ENCODE measurements at places on chromosomes 1 and 21.

DNA sequence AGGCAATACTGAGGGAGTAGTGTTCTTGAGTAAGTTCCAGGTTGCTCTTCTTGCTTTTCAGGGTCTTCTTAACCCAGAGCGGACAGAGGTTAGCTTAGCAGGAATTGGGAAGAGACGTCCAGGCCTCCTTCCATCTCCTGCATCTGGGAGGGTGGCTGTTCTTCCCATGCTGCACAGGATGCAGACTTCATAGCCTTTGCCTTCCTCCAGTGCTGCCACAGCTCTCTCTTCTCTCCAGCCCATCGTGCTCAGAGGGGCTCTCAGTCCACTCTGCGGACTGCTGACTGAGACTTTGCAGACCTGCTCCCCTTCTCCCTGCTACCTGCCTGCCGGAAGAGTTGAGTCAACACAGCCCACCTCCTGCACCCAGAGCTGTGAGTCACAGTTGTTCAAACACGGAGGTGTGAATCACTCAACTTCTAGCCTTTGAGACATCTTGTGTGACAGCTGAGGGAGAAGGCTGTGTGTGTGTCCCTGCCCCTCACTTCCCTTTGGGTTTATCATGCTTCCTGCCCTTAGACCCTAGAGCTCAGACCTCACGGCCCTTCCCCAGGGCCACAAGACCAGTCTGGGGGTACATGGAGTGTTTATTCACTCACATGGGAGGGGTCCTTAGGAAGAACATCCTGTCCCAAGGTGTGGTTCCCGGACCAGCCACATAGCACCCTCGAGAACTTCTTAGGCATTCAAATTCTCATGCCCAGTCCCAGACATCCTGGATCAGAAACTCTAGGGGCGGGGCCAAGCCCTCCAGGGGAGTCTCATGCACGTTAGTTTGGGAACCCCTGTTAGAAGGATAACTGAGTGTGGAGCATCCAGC is 158.3 kb upstream of the CACNA1E start:
- DNase-seq = no peak

GRCh38 chr1:109805486-109806165 is 41.9 kb upstream of the EPS8L3 start:
- no peak for DNase-seq

DNA sequence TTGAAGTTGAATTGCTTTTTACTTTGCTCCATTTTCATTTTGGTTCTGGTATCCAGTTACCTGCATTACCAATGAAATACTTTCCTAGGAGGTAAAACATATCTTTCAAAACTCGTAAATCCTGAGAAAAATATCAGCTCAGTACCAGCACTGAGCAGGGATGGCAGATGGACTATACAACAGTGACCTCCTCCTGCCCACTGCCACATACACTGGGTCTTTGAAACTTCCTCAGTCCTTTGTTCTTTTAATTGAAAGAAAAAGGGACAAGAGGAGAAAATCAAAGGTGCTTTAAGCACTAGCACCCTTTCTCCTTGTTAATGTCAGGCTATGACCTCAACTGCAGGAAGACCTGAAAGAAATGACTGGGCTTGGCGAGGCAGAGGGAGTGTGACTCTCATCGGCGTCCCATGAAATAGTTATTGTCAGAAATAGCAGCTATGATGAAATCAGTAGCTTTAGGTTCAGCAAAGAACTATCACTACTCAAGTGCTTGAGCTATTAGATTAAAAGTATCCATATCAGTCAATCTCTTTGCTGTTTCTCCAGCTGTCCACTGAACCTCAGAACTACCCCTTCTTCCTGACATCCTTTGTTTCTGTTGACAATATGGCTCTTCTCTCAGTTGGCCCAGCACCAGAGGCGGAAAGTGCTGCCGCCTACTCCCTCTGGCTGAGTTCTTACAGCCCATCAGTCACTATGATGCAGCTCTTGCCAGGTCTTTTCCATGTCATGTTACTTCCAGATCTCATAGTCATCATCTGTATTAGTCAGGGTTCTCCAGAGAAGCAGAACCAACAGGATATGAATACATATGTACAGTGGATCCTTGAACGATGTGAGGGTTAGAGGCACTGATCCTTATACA is 207.0 kb upstream of the MAP1LC3C start:
- DNase-seq = no peak

DNA sequence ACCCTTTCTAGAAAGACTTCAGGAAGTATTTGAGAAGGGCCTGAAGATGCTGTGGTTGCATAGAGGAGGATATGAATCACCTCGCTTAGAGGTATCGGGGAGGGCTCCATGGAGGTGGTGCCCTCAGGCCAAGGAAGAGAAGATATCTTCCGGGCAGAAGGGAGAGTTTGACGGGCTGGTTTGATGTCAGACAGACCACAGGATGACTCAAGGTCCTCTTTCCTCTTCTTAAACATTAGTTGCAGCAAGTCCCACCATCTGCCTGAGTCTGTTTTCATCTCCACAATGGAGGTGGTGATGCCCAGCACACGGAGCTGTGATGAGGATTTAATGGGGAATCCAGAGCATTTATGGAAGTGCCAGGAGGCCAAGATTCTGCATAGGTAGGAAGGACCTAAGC is 25.1 kb upstream of the RUNX3 start:
- DNase-seq = peak; percentile 68

DNA sequence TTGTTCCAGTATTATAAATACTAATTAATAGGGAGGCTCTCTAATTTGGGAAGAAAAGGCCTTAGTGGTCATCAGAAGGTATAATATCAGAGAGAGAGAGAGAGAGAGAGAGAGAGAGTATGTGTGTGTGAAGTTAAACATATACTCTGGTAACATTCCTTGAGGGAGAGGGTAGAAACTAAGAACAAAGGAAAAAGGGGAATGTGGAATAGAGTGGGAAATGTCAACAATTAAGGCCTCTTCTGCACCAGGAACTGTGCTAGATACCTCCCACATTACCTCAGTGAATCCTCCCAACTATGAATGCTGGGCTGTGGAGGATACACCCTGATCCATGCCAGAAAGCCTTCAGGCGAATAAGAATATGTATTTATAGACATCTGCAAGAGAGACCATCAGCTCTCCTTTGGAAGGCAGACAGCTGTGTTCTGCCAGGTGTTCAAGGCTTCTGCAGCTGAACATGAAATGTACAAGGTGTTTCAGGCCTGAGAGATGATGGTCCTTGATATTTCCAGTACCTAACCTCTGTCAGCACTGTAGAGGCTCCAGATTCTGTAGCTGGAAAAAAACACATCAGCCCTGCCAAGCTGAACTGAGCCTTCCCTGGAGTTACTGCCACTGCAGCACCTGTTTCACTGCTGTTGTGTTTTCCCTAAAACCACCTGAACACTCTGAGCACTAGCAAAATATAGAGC is 29.1 kb downstream of the TBX15 start:
- no peak for DNase-seq
